ENCODE measurements at places on chromosomes 4 and X. TPM values are rescaled to one million over a fixed set of nuclear protein-coding genes. Genes with fewer than 3 reads are reported as not detected.

FRMD7 gene
- polyA plus RNA-seq = not detected

ZNF518B gene
- 10.3 TPM for polyA plus RNA-seq

ODAPH gene
- polyA plus RNA-seq = not detected

ESX1 gene
- not detected for polyA plus RNA-seq

SLITRK2 gene
- polyA plus RNA-seq = not detected

CPLX1 gene
- 0.26 TPM for polyA plus RNA-seq

C4orf54 gene
- not detected for polyA plus RNA-seq

ATP2B3 gene
- not detected for polyA plus RNA-seq

SPANXA1 gene
- not detected for polyA plus RNA-seq

ANTXR2 gene
- 88.1 TPM for polyA plus RNA-seq

SFRP2 gene
- polyA plus RNA-seq = not detected

GPRASP3 gene
- 1.1 TPM for polyA plus RNA-seq

SLC25A14 gene
- 8.8 TPM for polyA plus RNA-seq

AFAP1 gene
- 6.3 TPM for polyA plus RNA-seq

RAI2 gene
- polyA plus RNA-seq = not detected

ADGRA3 gene
- polyA plus RNA-seq = 0.09 TPM

DMRTC1 gene
- 0.32 TPM for polyA plus RNA-seq

RBM46 gene
- polyA plus RNA-seq = not detected

ARX gene
- polyA plus RNA-seq = not detected

SOX3 gene
- polyA plus RNA-seq = not detected

XK gene
- polyA plus RNA-seq = not detected

ASMT gene
- 0.35 TPM for polyA plus RNA-seq

SMARCA5 gene
- 22.3 TPM for polyA plus RNA-seq

SERPINA7 gene
- not detected for polyA plus RNA-seq

KIF4A gene
- not detected for polyA plus RNA-seq

PDE6B gene
- polyA plus RNA-seq = 15.3 TPM

MAD2L1 gene
- polyA plus RNA-seq = 24.3 TPM

CT45A10 gene
- polyA plus RNA-seq = not detected

NAP1L2 gene
- polyA plus RNA-seq = 0.63 TPM

HOPX gene
- polyA plus RNA-seq = 128 TPM

NPY1R gene
- polyA plus RNA-seq = not detected

GSX2 gene
- polyA plus RNA-seq = not detected

CHM gene
- 5.6 TPM for polyA plus RNA-seq

DCAF12L1 gene
- polyA plus RNA-seq = not detected

FREM3 gene
- not detected for polyA plus RNA-seq

TLR3 gene
- polyA plus RNA-seq = 4.1 TPM

PWWP3B gene
- not detected for polyA plus RNA-seq

AMTN gene
- polyA plus RNA-seq = not detected

CORIN gene
- polyA plus RNA-seq = 0.30 TPM

MAGIX gene
- polyA plus RNA-seq = 0.21 TPM

IL9R gene
- polyA plus RNA-seq = 2.0 TPM

GLUD2 gene
- 0.32 TPM for polyA plus RNA-seq

SCD5 gene
- 1.8 TPM for polyA plus RNA-seq

ING2 gene
- polyA plus RNA-seq = 18.6 TPM

COMMD8 gene
- 82.8 TPM for polyA plus RNA-seq

PRRG3 gene
- not detected for polyA plus RNA-seq

CABS1 gene
- polyA plus RNA-seq = not detected

FAM9C gene
- 0.34 TPM for polyA plus RNA-seq

CCNB3 gene
- not detected for polyA plus RNA-seq

NPY2R gene
- not detected for polyA plus RNA-seq

GDPD2 gene
- polyA plus RNA-seq = not detected

LRRC66 gene
- 0.08 TPM for polyA plus RNA-seq

F8 gene
- polyA plus RNA-seq = 4.6 TPM

CDKL5 gene
- 1.3 TPM for polyA plus RNA-seq

MAP7D2 gene
- polyA plus RNA-seq = not detected

CCNQ gene
- polyA plus RNA-seq = 51.2 TPM

P2RY8 gene
- polyA plus RNA-seq = 194 TPM
